Activated T-cell treated with anti-CD3 and anti-CD28 coated beads, Interleukin-2, amount 50 U/mL, for 72 hours (primary cell): ENCODE measurements at places on chromosomes 2 and 18. TPM values are rescaled to one million over a fixed set of nuclear protein-coding genes. Genes with fewer than 3 reads are reported as not detected.

Gene SPATA3
- total RNA-seq = 2.3 TPM

Gene PHOSPHO2
- total RNA-seq = 3.4 TPM

Gene PAX8
- total RNA-seq = 4.3 TPM

GRCh38 chr18:50649821-50650220, 89.9 kb downstream of the MAPK4 start:
- H3K4me3 ChIP-seq = no peak overlapping the region
- H3K27ac ChIP-seq = no peak overlapping the region
- no peaks in the 10 kb centered on the region for H3K36me3 ChIP-seq
- no peaks in the 10 kb centered on the region for H3K4me1 ChIP-seq
- no peaks in the 10 kb centered on the region for H3K27me3 ChIP-seq

Gene SCN9A
- 0.38 TPM for total RNA-seq

- peaks cover 45% of the 10 kb centered on the region for H3K27me3 ChIP-seq
- peaks cover 25% of the 10 kb centered on the region for H3K4me1 ChIP-seq
- no peaks in the 10 kb centered on the region for H3K36me3 ChIP-seq
- H3K4me3 ChIP-seq = no peak overlapping the region
- H3K27ac ChIP-seq = no peak overlapping the region
These were observed 29.4 kb downstream of the ITM2C start for GRCh38 chr2:230893841-230894781.

DNA sequence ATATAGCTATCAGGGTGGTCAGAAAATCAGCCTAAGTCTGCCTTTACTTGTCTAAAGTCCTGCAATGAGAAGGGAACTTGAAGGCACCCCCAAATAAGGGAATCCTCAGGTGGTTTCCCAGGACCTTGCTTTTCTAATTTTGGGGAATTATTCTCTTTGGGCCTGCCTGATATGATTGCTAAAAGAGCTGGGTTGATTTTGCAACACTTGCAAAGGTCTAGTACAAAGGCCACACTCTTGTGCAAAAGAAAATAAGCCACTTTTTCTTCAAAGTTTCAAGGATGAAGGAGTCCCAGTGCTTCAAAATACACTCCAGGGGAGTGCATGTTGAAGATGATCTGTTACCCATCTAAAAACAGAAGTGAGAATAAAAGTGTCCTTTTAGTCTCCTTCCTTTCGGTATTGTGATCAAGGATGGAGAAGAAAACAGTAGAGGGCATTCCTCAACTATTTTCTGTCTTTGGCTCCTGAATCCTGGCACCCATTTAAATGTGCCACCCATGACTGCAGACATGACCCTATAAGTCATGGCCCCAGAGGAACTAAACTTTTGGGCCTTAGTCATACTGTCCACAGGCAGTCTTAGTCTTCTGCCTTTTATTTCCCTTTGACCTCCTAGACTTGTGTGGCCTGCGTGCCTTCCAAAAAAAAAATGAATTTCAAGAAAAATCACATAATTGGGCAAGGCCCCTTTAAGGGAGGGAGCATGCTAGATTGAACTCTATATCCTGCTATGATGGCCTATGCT, 5.1 kb downstream of the SULT1C3 start:
- no peaks in the 10 kb centered on the region for H3K36me3 ChIP-seq
- no peak overlapping the region for H3K4me3 ChIP-seq
- DNase-seq = no peak
- no peaks in the 10 kb centered on the region for H3K4me1 ChIP-seq
- H3K27ac ChIP-seq = no peak overlapping the region
- H3K27me3 ChIP-seq = peaks cover 4% of the 10 kb centered on the region

- peak; percentile 20 for DNase-seq
- H3K27ac ChIP-seq = no peak overlapping the region
- H3K27me3 ChIP-seq = no peaks in the 10 kb centered on the region
- H3K4me3 ChIP-seq = no peak overlapping the region
These were observed 124.5 kb downstream of the DCDC2C start for GRCh38 chr2:3827673-3828575.

GRCh38 chr2:24008672-24009366, 1.1 kb upstream of the MFSD2B start:
- no peak overlapping the region for H3K27ac ChIP-seq
- no peaks in the 10 kb centered on the region for H3K4me1 ChIP-seq
- H3K4me3 ChIP-seq = no peak overlapping the region
- peaks cover 36% of the 10 kb centered on the region for H3K27me3 ChIP-seq

GRCh38 chr18:57741273-57741672, 61.8 kb downstream of the ATP8B1 start:
- H3K27me3 ChIP-seq = no peaks in the 10 kb centered on the region
- peaks cover 2% of the 10 kb centered on the region for H3K36me3 ChIP-seq
- no peak overlapping the region for H3K4me3 ChIP-seq
- no peaks in the 10 kb centered on the region for H3K4me1 ChIP-seq

Gene ANKRD30B
- not detected for total RNA-seq

DNA sequence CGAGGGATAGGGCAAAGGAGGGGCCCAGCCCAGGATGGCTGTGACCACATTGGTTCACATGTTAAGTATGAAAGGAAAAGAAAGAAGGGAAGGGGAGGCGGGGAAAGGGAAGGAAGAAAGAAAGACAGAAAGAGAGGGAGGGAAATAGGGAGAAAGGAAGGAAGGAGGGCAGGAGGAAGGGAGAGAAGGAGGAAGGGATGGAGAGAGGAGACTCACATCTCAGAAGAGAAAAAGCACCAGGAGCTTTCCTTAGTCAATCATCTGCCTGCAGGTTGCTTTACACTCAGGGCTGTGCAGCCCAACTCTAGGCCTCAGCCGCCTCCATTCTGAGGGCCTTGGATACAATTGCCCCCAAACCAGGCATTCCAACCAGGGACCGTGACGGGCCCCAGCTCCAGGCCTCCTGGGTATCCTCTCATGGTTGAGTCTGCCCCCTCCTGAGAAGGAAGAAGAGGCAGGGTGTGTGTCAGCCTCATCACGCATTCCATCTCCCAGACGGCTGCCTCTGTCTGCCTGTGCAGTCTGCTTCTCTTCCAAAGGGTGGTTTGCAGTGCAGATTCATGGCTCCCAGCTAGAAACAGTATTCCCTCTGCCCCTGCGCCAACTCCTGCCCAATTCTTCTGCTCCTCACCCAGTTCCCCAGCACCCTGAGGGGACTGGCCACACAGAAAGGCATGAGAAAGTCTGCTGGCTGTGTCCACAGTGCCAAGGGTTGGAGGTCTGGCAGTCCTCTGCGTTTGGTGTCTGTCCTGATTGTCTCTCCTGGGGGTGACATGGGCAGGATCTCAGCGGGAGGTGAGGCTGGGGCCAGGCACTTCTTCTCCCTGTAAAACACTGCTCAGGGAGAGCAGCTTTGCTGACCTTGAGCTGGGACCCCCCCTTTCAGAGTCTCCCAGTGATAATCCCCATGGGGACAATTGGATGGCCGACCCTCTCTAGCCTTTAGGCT, 163.3 kb downstream of the SMAD7 start:
- no peak for DNase-seq
- H3K36me3 ChIP-seq = no peaks in the 10 kb centered on the region
- no peak overlapping the region for H3K27ac ChIP-seq

GRCh38 chr2:233350708-233351107, 3.6 kb upstream of the DGKD start:
- no peak overlapping the region for H3K27ac ChIP-seq
- no peaks in the 10 kb centered on the region for H3K36me3 ChIP-seq
- H3K4me3 ChIP-seq = peak overlapping the region; percentile 12
- H3K27me3 ChIP-seq = no peaks in the 10 kb centered on the region
- H3K4me1 ChIP-seq = peaks cover 46% of the 10 kb centered on the region

Gene OTX1
- not detected for total RNA-seq

DNA sequence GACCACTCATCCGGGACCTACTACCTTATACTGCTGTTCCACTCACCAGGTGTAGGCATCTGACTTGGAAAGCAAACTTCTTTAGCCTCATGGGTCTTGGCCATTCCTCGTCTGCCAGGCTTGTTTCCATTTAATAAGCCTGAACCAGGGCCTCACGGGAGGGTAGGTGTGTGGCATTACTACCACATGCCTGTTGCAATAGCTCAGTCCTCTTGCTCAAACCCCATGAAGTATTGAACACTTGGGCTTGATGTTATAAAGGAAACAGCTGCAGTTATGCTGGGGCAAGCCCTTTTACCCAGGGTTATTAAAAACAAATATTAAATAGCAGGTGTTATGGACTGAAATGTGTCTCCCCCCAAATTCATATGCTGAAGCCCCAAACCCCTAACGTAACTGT, 21.2 kb downstream of the MRPL44 start:
- H3K4me1 ChIP-seq = peaks cover 10% of the 10 kb centered on the region
- no peaks in the 10 kb centered on the region for H3K27me3 ChIP-seq
- no peak for DNase-seq

- H3K4me1 ChIP-seq = peaks cover 59% of the 10 kb centered on the region
- no peak overlapping the region for H3K27ac ChIP-seq
- no peaks in the 10 kb centered on the region for H3K27me3 ChIP-seq
- DNase-seq = no peak
These were observed 38.2 kb downstream of the RTN4 start for GRCh38 chr2:55011831-55012671.

Gene C1GALT1C1L
- 0.48 TPM for total RNA-seq

Gene GCG
- not detected for total RNA-seq

DNA sequence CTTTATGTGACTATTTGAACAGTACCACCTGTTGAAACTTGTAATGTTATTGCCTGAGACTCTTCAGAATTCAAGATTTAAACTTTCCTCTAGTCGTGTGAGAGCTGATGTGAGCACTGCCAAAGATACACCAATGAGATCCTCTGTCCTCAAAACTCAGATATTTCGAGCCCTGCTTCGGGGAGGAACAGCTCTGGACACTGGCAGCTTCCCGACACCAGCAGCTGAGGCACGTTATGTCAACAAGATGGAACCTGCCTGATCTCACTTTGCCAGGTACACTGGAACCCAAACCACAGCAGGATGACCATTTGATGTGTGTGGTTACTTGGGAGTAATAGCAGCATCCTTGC, 319.9 kb upstream of the RBMS1 start:
- H3K27ac ChIP-seq = no peak overlapping the region
- no peak for DNase-seq
- no peak overlapping the region for H3K4me3 ChIP-seq
- H3K36me3 ChIP-seq = no peaks in the 10 kb centered on the region

Gene DNAJC5G
- 0.31 TPM for total RNA-seq

Gene ERICH2
- total RNA-seq = 0.58 TPM

GRCh38 chr2:220228310-220229006, 601.0 kb downstream of the SLC4A3 start:
- H3K27ac ChIP-seq = no peak overlapping the region
- DNase-seq = no peak
- H3K4me1 ChIP-seq = no peaks in the 10 kb centered on the region
- H3K4me3 ChIP-seq = no peak overlapping the region
- no peaks in the 10 kb centered on the region for H3K27me3 ChIP-seq

DNA sequence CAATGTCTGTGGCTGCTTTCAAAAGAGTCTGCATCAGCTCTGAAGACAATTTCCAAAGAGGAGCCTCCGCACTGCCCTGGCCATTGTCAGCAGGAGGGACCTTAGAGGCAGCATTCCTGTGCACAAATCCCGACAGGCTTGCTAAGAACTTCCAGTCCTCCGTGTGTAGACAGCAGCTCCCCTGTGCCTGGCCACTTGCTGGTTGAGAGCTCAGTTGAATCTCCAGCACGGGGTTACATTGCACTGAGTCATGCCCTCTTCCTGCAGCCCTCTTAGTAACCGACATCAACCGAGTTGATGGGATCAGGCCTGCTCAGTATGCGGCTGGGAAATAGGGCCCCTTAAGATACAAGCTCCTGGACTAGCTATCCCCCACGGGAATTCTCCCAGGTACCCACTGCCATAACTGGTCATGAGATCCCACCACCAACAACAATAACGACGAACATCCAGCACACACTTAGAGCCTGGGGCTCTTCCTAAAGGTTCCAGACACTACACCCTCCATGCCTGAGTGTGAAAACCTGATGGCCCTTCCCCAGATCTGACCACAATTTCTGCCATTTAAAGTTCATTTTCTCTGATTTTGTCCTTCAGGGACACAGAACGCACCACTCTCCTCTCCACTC, 12.0 kb downstream of the ATP6V1B1 start:
- H3K27me3 ChIP-seq = peaks cover 34% of the 10 kb centered on the region
- DNase-seq = no peak
- no peaks in the 10 kb centered on the region for H3K36me3 ChIP-seq
- no peak overlapping the region for H3K27ac ChIP-seq
- peaks cover 21% of the 10 kb centered on the region for H3K4me1 ChIP-seq
- peak overlapping the region; percentile 87 for H3K4me3 ChIP-seq

Gene GPD2
- 20.0 TPM for total RNA-seq

- no peak for DNase-seq
- H3K27me3 ChIP-seq = no peaks in the 10 kb centered on the region
- no peak overlapping the region for H3K4me3 ChIP-seq
- peaks cover 16% of the 10 kb centered on the region for H3K4me1 ChIP-seq
These were observed 21.5 kb downstream of the PKP4 start for GRCh38 chr2:158478237-158478636.

DNA sequence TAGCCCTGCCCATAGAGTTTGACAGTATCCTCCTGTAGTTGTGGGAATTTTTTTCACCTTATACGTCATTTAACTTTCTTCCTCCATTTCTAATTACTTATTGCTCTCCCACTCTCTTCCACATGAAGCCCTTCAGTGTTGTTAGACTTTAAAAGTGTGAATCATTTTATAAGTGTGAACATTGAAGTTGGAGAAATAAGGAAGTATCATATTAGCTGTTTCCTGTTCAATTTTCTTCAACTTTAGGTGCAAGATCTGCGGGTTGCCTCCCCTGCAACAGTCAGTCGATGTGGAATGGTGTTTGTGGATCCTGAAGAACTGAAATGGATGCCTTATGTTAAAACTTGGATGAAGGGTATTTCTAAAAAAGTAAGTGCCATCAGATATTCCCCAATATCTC, 138.1 kb downstream of the DNAH6 start:
- H3K27ac ChIP-seq = no peak overlapping the region
- H3K4me1 ChIP-seq = peaks cover 59% of the 10 kb centered on the region
- no peak for DNase-seq
- H3K27me3 ChIP-seq = no peaks in the 10 kb centered on the region

- H3K27me3 ChIP-seq = no peaks in the 10 kb centered on the region
- H3K36me3 ChIP-seq = no peaks in the 10 kb centered on the region
- DNase-seq = no peak
- no peak overlapping the region for H3K4me3 ChIP-seq
- no peak overlapping the region for H3K27ac ChIP-seq
These were observed 186.5 kb upstream of the TPO start for GRCh38 chr2:1226766-1227165.

GRCh38 chr2:88959480-88960204, 268.2 kb downstream of the RPIA start:
- no peaks in the 10 kb centered on the region for H3K36me3 ChIP-seq
- peaks cover 5% of the 10 kb centered on the region for H3K27me3 ChIP-seq
- no peak for DNase-seq
- H3K27ac ChIP-seq = no peak overlapping the region

Gene TMEM182
- total RNA-seq = 6.8 TPM

Gene PASK
- 171 TPM for total RNA-seq

DNA sequence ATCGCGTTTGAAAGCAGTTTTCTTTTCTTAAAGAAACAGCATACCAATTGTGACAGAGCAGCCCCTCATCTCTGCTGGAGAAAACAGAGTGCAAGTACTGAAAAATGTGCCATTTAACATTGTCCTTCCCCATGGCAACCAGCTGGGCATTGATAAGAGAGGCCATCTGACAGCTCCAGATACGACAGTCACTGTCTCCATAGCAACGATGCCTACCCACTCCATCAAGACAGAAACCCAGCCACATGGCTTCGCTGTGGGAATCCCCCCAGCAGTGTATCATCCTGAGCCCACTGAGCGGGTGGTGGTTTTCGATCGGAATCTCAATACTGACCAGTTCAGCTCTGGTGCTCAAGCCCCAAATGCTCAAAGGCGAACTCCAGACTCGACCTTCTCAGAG, 9.5 kb downstream of the GRHL1 start:
- peaks cover 7% of the 10 kb centered on the region for H3K27me3 ChIP-seq
- peaks cover 16% of the 10 kb centered on the region for H3K4me1 ChIP-seq
- no peak overlapping the region for H3K4me3 ChIP-seq
- no peaks in the 10 kb centered on the region for H3K36me3 ChIP-seq
- no peak for DNase-seq
